ENCODE measurements at places on chromosomes 7 and 10.

GRCh38 chr7:30738026-30738915, 13.7 kb upstream of the INMT start:
- DNase-seq = no peak

DNA sequence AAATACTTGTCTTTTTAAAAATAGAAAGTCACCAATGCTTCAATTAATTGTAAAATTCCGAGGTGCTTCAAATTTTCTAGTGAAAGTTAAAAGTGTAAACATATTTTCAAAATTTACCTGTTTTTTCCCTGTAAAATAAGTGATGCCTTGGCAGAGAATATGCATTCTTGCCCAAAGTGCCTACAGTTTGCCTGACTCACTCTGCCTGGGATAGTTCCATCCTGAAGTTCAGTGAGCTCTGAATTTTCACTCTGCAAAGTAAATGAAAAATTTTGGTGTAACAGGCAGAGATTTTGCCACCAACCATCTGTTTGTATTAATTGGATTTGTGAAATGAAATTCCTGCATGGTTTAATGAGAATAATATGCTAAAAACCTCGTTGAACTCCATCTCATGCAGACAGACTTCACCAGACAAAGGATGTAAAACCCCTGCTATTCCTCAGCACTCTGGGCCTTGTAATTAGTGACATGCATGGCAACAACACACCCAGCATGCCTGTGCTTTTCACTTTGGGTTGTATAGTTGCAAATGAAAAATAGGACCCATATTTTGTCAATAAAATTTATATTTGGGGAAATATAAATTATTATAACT, 117.4 kb upstream of the GNAI1 start:
- no peak for DNase-seq

- peak; percentile 74 for DNase-seq
Measured at GRCh38 chr10:97024168-97025073, 161.3 kb downstream of the SLIT1 start.

- DNase-seq = no peak
Measured at GRCh38 chr7:48011323-48011722, 17.6 kb downstream of the SUN3 start.

DNA sequence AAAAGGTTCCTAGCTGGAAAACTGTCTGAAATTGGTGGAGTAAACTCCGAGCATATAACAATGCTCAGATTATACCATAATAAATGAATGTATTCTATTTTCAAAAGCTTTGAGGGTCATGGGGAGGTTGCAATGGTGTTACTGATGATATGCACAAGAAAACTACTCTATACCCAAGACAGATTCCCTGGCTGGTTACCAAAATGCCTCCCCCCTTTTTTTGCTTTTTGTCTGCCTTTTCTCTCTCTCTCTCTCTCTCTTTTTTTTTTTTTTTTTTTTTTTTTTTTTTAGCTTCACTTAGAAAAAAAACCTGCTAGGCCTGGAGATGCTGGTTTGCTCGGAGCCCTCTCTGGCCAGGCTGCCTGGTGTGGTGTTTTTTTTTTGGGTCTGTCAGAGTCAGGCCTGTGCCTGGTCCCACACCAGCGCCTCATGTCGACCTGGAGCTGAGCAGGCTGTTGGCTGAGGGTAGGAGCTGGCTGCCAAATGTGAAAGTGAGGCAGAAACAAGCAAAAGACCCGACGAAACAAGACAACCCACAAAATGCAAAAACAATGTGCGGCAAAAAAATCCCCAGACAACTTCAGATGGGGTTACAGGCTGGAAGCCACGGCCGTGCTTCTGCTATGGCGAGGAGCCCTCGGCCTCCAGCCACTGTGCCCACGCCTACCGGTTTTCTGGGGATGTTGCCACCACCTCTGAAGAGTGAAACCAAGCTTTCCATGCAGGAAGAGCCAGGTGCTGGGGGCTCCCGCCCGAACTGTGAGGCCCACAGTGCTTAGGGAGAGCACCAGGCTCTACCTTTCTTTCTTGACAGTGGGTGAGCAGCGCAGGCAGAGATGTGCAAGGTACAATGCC, 59.9 kb upstream of the EFCAB10 start:
- no peak for DNase-seq

DNA sequence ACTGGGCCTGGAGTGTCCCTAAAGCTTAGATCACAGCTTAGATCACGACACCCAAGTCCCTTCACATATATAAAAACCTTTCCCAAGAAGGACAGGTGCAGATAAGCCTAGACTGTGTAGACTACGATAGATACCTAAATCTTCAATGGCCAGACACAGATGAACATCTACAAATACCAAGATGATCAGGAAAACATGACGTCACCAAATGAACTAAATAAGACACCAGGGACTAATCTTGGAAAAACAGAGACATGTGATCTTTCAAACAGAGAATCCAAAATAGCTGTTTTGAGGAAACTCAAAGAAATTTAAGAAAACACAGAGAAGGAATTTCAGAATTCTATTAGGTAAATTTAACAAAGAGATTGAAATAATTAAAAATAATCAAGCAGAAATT, 1082.6 kb upstream of the PHF14 start:
- no peak for DNase-seq

- DNase-seq = peak; percentile 60
Measured at GRCh38 chr7:27435461-27435860, 192.9 kb downstream of the EVX1 start.

DNA sequence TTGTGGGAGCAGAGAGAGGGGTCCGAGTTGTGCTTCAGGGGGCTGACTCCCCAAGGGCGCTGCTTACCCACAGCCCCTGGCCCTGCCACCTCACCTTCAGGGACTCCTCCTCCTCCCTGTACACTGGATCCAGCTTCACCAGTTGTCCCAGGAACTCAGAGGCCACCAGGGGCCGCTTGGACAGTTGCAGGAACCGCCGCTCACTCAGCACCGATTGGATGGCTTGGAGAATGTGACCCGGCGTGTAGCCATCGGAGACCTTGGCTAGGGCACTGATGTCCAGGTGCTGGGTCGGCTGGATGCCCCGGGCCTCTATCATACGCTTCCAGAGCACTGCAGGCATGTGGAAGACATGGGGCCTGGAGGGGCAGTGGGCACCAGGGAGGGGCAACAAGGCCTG, 4.5 kb upstream of the ASB10 start:
- no peak for DNase-seq

DNA sequence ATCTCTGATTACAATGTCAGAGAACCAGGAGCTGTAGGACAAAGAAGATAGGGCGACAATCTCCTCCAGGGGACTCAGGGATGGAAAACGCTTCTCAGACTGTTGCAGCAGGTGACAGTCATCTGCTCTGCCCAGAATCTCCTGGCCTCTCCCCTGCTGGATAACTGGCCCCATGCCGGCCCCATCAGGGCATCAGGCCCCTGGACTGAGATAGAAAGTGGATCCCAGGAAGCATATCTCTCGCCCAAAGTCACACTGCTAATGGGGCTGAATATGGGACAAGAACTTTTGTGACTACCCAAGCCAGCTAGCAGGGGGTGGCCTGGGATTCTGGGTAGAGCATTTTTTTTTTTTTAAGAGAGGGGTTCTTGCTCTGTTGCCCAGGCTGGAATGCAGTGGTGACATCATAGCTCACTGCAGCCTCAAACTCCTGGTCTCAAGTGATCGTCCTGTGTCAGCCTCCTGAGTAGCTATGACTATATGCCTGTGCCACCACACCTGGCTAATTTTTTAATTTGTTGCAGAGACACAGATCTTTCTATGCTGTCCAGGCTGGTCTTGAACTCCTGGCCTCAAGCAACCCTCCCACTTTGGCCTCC, 20.5 kb upstream of the MLXIPL start:
- DNase-seq = no peak

GRCh38 chr7:124387056-124387455, 354.2 kb upstream of the TMEM229A start:
- no peak for DNase-seq

- DNase-seq = no peak
Measured at GRCh38 chr10:35606430-35606829, 1.3 kb downstream of the GJD4 start.

GRCh38 chr10:132444877-132445351, 47.9 kb downstream of the PWWP2B start:
- DNase-seq = no peak

All from NCI-H226 (cell line).